ENCODE measurements at places on chromosomes 1 and 21.

GRCh38 chr1:8711873-8712412 is 105.5 kb downstream of the RERE start:
- DNase-seq: no peak

DNA sequence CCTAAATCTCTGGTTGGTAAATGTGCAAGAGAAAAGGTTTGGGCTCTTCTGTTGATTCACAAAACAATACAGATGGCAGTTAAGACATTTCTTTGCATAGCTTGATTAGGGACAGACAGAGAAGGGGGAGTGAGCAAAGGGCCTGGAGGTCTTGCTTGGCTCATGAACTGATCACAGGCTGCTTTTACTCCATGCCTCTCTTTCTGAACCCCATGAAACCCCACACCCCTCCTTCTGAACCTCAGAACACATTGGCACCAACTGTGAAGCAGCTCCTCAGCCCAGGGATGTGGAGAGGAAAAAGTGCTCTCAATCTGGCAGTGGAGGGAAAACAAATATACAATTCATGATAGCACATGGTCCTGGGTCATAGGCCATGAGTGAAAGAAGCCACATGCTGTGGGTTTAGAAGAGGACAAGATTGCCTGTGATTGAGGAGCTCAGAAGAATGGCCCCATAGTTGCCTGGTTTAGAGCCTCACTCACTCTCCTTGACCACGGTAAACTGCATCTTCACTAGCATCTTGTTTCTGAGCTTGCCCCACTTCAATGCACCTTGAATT is 111.6 kb upstream of the GADD45A start:
- DNase-seq: no peak

- no peak for DNase-seq
Measured at GRCh38 chr1:209685821-209686220, 10.6 kb downstream of the G0S2 start.

DNA sequence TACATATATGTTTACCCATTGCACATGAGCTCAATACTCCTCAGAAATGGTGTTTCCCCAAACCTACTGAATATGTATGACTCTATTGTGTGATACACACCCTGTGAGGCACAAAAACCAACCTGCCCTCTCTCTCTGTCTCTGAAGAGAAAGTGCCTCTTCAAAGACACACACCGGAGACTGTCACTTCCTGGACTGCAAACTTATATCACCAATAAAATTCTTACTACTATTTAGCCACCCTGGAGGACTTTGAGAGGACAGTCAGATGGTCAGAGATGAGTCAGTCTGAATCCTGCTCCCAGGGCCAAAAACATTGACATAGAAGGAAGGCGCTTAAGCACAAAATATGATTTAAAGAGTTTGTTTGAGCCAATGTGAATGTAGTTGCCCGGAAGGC is 110.4 kb downstream of the PPIAL4G start:
- no peak for DNase-seq

- no peak for DNase-seq
Measured at GRCh38 chr1:33374336-33375105, 53.6 kb upstream of the A3GALT2 start.

DNA sequence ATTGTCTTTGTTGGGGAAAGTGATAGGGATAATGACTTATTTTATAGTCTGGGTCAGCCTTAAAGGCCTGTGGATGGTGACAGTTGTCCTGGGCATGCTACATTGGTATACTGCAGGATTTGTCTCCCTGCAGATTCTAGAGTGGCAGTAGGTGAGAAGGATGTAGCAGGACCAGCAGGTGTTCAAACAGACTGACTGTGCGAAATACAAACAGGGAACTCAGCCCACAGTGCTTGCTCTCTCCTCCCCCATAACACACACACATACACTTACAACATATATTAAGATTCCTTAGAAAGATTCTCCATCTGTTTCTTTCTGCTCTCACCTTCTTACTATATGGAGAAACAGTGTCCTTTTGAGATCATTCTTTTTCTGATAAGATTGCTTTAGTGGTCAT is 6.9 kb downstream of the PDE4B start:
- DNase-seq: no peak

DNA sequence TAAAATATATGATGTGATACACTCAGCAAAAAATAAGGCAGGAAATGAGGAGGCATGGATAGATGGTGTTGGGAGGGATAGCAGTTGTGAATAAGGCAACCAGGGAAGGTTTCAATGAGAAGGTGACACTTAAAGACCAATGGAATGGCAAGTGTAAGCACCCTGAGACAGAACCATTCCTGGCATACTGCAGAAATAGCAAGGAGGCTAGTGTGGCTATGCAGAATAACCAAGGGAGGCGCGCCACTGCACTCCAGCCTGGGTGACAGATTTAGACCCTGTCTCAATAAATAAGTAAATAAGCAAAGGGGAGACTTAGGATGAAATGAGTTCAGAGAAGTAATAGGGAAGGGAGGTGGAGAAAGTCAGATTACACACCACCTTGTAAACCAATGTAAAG is 113.9 kb downstream of the TOMM20 start:
- DNase-seq: no peak

GRCh38 chr1:180947499-180947885 is 34.8 kb downstream of the KIAA1614 start:
- DNase-seq: no peak

GRCh38 chr1:44472620-44473525 is 67.8 kb downstream of the RNF220 start:
- DNase-seq: no peak

DNA sequence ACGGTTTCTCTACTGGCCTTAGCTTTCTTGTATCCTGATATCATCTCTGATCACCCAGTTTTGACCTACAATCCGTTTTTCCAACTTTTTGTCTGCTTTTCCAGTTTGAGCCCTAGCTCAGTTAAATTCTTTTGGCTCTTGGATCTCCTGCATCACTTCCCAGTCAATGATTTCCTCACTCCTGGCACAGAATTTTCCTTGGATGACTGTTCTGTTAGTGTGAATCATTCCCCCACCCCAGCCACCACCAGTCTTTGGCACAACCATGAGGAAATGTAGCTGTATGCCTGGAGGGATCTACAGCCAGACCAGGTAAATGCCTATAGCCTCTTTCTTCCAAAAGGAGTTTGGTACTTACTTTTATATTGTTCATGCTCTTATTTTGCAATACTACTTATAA is 187.2 kb upstream of the PTGFR start:
- DNase-seq: peak; percentile 81

- no peak for DNase-seq
Measured at GRCh38 chr1:110471131-110471530, 20.2 kb downstream of the PROK1 start.

- no peak for DNase-seq
Measured at GRCh38 chr1:66335859-66336640, 197.9 kb upstream of the SGIP1 start.

DNA sequence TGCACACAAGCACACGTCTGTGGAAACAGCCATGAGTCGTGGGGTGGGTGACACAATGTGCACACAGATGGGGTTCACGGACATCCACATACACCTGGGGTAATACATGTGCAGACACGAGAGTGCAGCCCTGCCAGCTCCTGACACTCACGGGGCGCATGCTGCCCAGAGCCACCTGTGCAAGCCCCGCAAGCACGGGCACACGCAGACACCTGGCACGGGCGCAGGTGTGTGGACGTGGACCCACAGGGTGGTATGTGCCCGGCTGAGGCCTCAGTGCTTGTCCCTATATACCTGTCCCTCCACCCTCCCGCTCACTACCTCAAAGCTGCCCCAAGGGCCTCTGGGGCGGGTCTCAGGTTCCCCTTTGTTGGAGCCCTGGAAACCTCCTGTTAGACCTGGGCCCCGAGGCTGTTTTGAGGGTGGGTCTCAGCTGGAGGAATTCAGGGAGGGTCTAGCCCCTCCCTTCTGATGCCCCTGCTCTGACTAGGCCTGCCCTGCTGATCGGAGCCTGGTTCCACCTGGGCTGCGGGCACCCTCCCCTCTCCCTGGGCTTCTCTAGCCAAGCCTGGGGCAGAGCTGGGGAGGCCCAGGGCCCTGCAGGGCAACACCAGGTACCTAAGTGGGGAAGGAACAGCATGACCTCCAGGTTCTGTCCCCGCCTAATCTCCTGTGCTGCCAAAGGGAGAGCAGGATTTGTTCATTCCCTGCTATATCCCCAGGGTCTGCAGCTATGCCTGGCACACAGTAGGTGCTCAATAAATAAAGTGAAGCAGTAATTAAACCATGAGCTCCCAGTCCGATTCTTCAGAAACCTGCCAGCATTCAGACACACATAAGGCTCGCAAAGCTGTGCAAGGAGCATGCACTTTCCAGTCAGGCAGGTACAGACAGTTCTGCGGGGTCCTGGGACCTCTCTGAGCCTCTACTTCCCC is 49.1 kb downstream of the DMRTB1 start:
- no peak for DNase-seq

- DNase-seq: no peak
Measured at GRCh38 chr1:8754247-8754650, 63.2 kb downstream of the RERE start.

DNA sequence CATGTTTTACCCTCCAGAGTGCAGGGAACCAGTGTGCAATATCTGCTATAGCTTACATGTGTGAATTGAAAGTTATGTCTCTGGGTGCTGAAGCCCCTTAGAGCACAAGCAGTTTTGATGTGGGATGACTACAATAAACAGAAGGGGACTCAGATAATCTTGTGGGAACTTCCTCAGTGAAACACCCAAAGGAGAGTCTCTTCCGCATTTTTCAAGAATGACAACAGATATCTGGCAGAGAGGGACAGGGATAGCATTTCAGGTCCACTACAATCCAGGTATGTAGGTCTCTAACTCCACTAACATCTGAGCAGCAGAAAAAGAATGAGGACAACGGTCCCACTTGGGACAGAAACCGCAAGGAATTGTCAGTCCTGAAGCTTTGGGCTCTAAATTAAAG is 67.6 kb upstream of the PDE4B start:
- DNase-seq: no peak

- no peak for DNase-seq
Measured at GRCh38 chr1:214342525-214342924, 61.6 kb downstream of the SMYD2 start.

DNA sequence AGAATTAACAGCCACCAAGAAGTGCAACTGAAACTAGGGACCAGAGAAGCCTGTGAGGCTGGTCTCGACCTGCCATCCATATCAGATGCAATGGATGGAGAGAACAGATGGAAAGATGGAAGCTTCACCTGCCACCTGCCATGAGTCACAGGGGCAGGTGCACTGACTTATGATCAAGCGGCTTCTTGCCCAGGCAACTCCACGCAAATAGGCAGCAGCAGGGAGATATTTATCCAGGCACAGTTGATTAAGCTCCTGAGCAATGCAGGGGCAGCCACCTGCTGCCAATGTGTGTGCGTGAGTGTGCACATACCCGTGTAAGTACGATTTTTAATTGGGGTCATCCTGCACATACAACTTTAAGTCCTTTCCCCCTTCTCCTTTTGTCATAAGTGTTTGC is 174.2 kb downstream of the PTPRU start:
- no peak for DNase-seq

DNA sequence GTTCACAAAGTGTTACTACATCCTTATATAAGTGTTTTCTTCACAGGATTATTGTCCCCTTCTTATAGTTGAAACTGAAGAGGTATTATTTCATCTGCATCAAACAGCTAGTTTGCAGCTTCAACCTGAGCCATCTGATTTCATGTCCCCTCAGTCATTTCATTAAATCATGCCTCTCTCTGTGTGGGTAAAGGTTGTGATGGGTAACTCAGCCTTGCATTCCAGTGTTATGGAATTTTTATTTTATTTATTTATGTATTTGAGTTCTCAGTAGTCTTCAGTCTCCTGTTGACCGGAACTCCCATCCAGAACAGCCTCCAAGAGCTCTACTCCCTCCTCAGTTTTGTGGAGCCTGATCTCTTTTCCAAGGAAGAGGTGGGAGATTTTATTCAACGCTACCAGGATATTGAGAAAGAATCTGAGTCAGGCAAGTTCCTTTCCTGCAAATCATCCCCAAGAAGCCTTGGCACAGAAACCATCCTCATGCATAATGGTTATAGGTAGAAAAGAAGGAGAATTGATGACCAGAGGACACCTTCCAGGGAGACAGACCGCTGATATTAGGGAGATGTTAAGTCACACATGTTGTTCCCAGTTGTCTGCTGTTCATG is 21.8 kb downstream of the CHD1L start:
- DNase-seq: no peak

DNA sequence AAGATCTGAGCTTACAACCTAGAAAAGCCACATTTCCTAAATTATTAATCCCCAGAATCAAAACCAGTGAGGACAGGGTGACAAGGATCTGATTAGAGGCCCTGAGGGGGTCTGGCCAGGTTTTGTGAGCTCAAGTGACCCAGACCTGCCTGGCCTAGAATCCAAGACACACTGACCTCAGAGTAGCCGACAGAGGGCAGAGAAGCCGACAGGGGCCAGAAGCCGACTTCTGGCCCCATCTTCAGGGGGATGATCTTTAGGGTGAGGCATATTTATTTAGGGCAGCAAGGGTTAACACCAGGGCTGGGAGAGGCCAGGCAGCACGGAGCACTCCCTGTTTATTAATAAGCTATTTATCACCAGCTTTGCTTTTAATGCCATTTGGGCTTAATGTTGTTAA is 45.3 kb downstream of the CASZ1 start:
- no peak for DNase-seq

GRCh38 chr1:150156868-150157603 is 7.3 kb downstream of the PLEKHO1 start:
- DNase-seq: no peak

Data from BJ (cell line).